ENCODE measurements at places on chromosomes 7 and 10. TPM values are rescaled to one million over a fixed set of nuclear protein-coding genes. Genes with fewer than 3 reads are reported as not detected.

DNA sequence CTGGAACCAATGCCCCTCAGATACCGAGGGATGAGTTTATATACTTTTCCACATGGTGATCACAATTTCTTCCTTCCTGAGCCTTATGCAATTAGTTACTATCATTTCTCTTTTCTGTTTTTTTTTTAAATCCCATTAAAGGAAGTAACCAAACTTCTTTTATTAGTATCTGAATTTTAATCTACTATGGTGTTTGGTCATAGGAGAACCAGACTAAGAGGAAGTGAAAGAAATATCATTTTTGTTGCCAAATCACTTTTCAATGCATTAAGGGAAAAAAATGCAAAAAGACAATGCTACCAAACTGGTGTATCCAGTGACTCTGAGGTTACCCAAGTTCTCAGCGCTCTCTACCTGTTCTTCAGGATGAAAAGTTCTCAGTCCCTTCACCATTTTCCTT is 167.7 kb downstream of the NXPH1 start:
- DNase-seq = no peak

GRCh38 chr10:113320987-113321386 is 231.9 kb upstream of the HABP2 start:
- DNase-seq = no peak

GRCh38 chr7:117069379-117069778 is 116.1 kb downstream of the ST7 start:
- no peak for DNase-seq

GRCh38 chr10:3785851-3786271 is 852 bp upstream of the KLF6 start:
- DNase-seq = no peak

- no peak for DNase-seq
These were observed 71.7 kb downstream of the AMZ1 start for GRCh38 chr7:2759736-2760097.

DNA sequence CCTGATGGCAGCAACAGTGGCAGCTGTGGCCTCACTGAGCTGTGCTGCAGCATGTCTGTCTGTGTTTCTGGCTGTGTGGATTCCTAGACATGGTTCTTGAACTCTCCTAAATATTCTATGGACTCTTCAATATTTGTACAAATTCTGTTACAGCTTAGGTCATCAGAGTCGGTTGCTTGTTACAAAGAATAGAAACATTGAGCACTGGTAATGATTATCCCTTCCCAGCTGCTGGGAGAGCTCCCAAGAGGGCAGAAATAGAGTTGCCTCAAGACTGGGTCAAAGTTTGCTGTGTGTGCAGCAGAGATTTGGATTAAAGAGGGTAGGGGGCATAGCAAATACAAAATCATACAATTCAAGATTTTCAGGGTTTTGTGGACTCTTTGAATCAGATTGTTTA is 337.1 kb upstream of the AKR1E2 start:
- no peak for DNase-seq

Gene ZNF775
- total RNA-seq = 8.8 TPM

DNA sequence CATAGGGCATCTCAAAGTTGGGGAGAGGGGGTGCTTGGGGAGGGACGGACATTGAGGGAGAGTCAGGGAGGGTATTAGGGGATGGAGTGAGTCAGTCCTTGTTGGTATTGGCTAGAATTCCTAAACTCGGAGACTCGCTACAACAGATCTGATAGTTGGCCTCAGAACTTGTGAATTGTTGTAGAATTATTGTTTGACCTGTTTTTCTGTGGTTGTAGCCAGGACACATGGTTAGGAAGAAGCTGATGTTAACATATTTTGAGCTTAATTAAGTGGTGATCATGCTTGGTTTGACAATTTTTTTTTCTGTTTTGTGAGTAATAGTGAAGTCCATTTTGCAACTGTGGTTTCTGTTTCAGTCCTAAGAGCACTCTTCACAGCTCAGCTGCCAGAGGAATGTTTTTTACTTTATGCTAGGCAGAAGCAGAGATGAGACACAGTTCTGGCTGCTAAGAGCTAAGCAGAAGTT is 1190.3 kb upstream of the C7orf33 start:
- DNase-seq = no peak

DNA sequence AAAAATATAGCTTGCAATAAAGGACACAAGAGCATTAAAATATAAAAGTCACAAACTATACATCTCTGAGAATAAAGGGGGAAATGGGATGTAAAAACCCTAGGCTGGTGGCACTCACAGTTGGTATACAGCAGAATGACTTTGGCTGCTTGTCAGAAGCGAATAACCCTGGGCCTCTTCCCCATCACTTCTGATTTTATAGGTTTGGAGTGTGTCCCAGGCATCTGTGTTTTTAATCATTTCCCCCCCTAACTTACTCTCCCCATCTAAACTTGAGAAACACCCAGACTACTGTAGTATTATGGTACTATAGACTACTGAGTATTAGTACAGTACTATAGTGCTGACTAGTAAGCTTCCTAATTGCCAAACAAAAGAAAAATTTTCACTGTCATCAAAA is 1.8 kb upstream of the RPA3 start:
- DNase-seq = no peak

Gene PCLO
- 0.07 TPM for total RNA-seq

Gene LIPJ
- total RNA-seq = 0.07 TPM

DNA sequence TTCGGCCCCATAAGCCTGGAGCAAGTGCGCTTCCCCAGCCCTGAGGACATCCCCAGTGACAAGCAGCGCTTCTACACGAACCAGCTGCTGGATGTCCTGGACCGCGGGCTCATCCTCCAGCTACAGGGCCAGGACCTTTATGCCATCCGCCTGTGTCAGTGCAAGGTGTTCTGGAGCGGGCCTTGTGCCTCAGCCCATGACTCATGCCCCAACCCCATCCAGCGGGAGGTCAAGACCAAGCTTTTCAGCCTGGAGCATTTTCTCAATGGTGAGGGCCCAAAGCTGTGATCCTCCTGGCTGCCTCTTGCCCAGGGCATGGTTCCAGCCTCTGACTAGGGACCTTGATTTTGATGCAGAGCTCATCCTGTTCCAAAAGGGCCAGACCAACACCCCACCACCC is 10.1 kb downstream of the IRF5 start:
- no peak for DNase-seq

GRCh38 chr7:45660201-45660900 is 86.2 kb downstream of the ADCY1 start:
- no peak for DNase-seq

DNA sequence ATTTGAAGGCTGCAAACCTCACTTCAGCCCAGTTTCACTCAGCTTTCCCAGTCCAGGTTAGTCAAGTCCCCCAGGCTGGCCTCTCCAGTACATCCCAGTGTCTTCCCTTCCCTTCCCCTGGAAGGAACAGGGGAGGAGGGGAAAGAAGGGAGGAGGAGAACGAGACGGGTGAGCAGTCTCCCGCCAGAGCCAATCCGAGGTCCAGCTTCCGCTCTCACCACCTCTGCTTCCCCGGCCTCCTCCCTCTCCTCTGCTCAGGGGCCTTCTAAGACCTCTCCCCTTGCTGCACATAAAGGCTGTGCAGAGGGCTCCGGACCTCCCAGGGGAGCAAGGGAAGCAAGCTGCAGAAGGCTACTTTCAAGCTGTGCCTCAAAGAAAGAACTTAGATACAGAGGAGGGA is 4.1 kb downstream of the ATG9B start:
- DNase-seq = no peak

Gene NUP42
- 50.6 TPM for total RNA-seq

GRCh38 chr10:22486431-22486830 is 141.1 kb downstream of the SPAG6 start:
- no peak for DNase-seq

- no peak for DNase-seq
These were observed 291.6 kb upstream of the MKI67 start for GRCh38 chr10:128417826-128418225.

DNA sequence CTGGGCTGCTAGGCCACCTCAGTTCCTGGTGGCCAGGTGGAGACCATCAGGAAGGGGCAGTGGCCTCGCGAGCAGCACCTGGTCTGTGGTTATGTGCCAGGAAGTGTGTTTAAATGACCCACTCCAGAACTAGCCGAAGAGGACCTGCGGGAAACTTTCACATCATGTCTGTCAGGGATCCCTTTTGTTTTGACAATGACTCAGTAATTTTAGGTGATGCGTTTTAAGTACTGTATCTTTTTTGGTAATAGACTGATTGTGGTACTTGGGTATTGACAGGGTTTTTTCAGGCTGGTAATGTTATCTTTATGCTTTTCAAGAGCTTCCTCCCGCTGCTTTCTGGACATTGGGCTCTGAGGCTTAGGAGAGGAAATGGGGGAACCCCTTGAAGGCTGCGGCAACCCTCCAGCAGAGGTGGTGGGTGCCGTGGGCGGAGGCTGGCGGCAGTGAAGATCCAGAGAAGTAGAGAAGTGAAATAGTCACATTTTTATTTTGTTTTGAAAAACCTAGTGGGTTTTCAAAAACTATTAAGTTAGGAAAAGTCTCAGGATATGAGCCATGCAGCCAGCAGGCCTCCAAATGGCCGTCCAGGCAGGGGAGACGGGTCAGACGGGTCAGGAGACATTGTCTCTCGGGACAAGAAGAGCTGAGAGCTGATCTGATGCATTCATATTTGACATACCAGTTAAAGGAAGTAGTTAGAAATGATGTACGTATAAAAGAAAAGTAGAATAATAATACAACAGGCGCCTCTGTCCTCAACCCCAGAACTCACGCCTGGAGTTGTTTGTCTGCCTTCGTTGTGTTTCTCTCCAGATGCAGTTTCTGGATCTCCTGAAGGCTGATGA is 27.7 kb downstream of the PPP2R2D start:
- no peak for DNase-seq

DNA sequence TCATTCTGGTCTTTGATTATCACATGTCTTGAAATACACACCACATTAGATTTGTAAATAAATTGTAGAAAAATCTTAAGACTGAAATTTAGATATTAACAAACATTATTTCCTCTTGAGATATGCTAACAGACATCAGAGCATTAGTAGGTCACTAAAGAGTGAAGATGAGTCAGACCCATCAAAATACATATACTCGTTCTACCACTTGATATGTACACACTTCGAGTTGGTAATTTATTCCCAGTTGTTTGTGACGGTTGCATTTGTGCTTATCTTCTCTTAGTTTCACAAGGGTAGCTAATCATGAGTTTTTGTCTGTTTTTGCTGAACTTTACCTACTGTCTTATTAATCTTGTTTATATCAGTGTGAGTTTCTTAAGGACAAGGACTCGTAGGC is 383.4 kb downstream of the AUTS2 start:
- DNase-seq = no peak

Gene CCM2
- total RNA-seq = 89.0 TPM

GRCh38 chr10:36301539-36301938 is 659.4 kb upstream of the FZD8 start:
- no peak for DNase-seq

GRCh38 chr10:88974012-88974411 is 16.6 kb upstream of the FAS start:
- DNase-seq = no peak

DNA sequence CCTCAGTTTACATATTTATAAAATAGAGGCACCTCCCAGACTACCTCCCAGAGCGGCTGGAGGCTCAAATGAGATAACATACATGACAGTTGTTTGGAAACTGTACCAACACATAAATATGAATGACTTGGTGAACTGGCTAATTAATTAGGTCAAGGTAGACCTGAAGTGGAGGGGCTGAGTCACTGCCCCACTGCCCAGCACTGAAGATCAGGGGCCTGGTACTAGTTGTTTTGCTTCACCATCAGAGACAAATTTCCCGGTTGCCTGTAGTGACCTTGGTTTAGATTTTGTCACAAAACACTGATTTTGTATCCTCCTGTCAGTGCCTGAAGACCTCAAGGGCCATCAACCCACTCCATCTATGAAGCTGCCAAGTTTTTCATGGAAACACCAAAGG is 41.8 kb downstream of the JAZF1 start:
- no peak for DNase-seq

GRCh38 chr10:100413173-100413572 is 49.6 kb upstream of the WNT8B start:
- DNase-seq = no peak
